Renal pelvis (tissue), 12 donors: ENCODE measurements at places on chromosomes 2 and 18.

DNA sequence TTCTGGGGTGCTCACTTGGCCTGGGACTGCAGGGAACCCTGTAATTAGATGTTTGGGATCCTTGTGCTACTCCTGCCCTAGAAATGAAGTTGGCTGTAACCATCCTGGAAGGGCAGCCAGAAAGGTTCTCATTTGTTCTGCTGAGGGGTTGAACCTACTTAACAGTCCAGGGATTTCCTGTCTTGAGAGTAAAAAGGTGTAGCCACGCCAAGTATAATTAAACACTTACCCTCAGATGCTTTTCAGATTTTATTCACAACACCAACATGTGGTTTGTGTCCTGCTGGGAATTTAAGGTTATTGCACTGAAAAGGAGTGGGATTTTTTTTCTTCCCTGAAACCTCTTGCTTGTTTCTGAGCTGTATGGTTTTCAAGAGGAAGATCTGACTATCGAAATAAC, 222.4 kb upstream of the APCDD1 start:
- no peak for DNase-seq

GRCh38 chr2:95301186-95301585, 4.0 kb downstream of the KCNIP3 start:
- no peak for DNase-seq

- peak; percentile 98 for DNase-seq
Observed at GRCh38 chr2:38602732-38603401, at the start of gene HNRNPLL. Gene HNRNPLL (minus strand): TSS chr2:38602928. CDS start chr2:38602626, 302 bp downstream.

GRCh38 chr2:102342888-102343287, 12.7 kb upstream of the IL18R1 start:
- peak; percentile 15 for DNase-seq

DNA sequence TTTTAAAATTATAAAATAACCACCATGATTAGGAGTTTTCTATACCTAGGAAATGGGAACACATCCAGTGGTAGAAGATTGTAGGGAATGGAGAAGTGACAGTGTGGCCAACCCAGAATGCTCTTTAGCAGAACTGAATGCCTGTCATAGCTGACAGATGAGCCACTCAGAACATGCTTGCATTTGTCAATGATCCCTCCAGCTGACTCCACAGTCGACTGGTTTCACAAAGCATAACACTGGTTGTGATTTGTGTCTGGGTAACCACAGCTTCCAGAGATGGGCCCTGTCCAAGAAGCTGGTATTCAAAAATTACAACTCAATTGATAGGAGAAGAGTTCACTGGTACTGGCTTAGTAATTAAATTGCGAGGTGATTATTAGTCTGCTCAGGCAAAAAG, 9.0 kb upstream of the CTIF start:
- DNase-seq = no peak

DNA sequence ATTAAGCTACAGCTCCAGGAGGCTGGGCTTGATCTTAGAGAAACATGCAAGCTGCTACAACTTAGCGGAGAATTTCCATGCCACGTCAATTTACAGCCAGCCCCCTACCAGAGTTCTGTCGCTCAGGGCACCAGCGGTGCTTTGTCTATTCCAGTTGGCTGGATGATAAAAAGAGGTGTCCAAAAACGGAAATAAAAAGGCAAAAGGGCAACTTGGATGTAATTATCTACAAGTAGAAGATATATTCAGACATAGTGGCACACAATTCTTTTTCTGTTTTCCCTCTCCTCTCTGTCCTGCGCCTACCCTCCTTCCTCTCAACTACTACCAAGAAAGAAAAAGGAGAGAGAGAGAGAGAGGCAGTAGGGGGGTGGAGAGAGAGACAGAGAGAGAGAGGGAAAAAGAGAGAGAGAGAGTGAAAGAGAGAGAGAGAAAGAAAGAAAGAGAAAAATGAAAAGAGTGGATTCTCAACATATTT, 363 bp upstream of the RFTN2 start:
- DNase-seq = peak; percentile 66

DNA sequence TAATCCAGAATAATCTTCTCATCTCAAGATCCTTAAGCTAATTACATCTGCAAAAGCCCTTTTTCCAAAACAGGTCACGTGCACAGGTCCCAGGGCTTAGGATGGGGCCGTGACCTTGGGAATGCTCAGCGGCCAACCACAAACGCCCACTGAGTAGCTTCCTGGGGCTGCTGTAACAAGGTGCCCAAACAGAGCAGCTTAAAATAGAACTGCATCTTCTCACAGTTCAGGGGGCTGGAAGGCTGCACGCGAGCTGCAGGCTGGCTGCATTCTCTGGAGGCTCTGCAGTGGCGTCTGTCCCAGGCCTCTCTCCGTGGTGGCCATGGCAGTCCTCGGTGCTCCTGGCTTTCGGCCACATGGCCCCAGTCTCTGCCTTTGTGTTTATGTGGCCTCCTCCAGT, 31.9 kb downstream of the ADI1 start:
- no peak for DNase-seq

GRCh38 chr18:26575865-26576217, 27.5 kb upstream of the KCTD1 start:
- no peak for DNase-seq

GRCh38 chr2:120415728-120416509, 70.0 kb downstream of the INHBB start:
- DNase-seq = no peak

DNA sequence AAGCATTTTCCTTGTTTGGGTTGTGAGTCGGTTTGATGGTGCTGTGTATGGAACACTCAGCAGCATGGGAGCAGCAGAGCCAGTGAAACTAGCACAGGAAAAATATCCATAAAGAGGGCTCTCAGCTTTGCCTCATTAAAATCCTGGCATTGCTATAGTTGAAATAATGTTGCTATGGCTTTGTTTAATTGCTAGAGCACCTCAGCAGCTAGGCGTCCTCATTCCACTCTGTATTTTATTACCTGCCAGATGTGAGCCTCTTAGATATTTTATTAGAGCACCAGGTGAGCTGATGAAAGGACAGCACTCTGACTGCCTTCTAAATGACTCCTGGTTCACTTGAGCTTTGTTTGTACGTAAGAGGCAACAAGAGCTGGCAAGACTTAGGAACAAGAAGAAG, 232.4 kb downstream of the MTX2 start:
- no peak for DNase-seq

GRCh38 chr2:12303181-12304030, 413.3 kb upstream of the TRIB2 start:
- DNase-seq = no peak

DNA sequence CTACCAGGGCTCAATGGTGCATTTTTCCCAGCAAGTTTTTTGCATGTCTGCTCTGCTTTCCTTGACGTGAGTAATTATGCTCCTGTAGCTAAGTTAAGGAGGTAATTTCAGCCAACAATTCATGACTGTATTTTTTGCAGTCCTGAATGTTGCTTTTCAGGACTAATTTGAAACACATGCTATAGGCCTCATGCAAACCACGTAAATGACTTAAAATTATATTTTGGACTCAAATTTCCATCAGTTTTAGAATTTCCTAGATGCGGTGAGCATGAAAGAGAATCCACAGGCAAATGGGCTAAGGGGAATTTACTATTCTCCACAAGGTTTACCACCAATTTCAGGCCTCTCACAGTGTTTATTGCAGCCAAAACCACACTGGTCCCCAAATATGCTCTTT, 589.9 kb upstream of the LRRTM1 start:
- DNase-seq = no peak

- DNase-seq = no peak
Observed at GRCh38 chr2:26424221-26424620, 22.5 kb downstream of the DRC1 start.

GRCh38 chr2:12219761-12220160, 473.3 kb downstream of the LPIN1 start:
- DNase-seq = no peak

DNA sequence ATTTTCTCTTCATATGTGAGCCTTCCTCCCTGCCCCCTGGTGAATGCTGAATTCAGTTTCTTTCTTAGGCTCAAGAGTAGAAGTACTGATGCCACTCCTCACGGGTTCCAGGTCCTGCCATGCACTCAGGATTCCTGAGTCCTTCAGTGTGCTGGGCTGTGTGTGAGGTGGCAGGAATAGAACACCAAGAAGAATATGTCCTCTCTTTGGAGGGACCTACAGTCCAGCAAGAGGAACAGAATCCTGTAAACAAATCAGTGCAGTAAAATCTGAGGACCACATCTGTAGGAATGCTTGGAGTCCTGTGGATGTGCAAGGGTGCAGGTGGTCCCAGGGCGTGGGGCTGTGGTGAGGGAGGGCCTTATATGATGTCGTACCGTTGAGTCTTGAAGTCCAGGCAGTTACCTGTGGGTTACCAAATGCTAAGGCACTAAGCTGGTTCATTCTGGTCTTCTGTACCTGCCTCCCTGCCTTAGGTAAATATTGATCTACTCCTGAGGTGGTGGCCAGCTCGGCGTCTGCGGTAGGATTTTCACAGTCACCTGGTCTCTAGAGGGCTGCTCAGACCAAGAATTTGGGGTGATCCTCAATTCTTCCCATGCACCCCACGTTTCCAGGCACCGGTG, 5.5 kb downstream of the ASAP2 start:
- DNase-seq = no peak

- DNase-seq = no peak
Observed at GRCh38 chr2:217958206-217958883, 44.5 kb downstream of the TNS1 start.

DNA sequence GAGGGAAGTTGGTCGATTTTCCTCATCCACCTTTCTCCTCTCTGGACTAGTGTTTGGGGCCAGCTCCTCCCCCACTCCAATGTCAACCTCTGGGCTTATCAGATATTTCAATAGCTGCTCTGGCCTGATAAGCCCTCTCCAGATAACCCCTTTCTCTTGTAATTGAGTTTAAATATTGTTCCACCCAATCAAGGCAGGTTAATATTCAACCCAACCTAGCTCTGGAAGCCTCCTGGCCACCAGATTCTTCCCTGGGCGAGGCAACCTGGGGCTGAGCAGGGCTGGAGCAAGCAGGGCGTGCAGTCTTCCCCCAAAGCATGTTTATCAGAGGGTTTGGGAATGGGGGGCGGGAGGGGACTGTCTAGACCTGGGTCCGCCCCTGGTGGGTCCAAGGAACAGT, 73.8 kb downstream of the TFCP2L1 start:
- no peak for DNase-seq

DNA sequence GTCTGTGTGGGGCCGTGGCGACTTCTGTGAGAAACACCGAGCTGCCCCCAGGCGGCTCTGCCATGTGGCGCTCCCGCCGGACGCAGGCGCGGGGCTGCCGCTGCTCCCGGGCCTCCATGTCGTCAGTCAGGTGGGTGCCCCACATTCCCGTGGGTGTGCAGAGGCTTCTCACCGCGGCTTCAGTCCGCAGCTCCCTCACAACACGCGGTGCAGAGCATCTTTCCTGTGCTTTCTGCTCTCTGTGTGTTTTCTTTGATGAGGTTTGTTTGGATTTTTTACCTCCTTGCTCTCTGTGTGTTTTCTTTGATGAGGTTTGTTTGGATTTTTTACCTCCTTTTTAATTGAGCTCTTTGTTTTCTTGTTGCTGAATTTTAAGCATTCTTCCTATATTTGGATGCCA, 13.0 kb downstream of the AQP12A start:
- DNase-seq = no peak

DNA sequence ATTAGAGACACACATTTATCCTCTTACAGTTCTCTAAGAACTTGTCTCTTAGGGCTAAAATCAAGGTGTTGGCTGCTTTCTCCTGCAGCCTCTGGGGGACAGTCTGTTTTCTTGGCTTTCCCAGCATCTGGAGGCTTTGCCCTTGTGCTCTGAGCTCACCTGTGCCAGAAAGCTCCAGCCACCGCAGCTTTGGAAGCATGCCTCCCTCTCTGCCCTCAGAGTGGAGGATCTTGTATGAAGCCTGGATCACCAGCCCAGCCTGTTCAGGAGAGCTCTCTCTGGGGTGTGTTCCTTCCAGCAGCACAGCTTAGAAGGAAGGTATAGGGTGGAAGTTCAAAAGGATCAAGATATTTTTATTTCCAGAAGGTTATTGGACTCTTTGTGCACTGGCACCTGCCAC, 53.1 kb upstream of the TPO start:
- DNase-seq = no peak

- no peak for DNase-seq
Observed at GRCh38 chr2:84768840-84769239, 112.0 kb downstream of the TRABD2A start.

- no peak for DNase-seq
Observed at GRCh38 chr2:239990966-239991365, 34.2 kb downstream of the NDUFA10 start.

DNA sequence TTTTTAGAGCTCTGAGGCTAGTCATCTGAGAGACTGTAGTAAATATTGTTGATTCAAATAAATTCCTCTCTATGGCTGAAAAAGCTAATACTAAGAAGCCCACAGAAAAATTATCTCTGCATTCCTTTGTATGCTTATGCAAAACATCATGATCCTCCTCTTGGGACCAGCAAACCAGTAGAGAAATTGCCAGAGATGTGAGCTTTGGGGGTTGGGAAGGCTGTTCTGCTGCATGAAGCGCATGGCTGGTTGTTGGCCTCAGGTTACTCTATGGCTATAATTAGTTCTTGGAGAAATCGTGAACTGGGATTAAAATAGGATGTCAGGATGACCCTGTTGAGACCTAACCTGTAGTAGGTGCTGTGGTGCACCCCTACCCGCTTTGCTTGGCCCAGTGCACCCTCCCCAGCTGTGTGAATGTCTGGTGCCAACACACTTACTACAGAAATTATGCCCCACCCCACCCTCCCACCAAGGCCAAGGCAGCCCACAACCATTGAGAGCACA, 35.5 kb upstream of the C1D start:
- DNase-seq = no peak

GRCh38 chr2:146258071-146258470, 1586.8 kb upstream of the ACVR2A start:
- DNase-seq = no peak

DNA sequence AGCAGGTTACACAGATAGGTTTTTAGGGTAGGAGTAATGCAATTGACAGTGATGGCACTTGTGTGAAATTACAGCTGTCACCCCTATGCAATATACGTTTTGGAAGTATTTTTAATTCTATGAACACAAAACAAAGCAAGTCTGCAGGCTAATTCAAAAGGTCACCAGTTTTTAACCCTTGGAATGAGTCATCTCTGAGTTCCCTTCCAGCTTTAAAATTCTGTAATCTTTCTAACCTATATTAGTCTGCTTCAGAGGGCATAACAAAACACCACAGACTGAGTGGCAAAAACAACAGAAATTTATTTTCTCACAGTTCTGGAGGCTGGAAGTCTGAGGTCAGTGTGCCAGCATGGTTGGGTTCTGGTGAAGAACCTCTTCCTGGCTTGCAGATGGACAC, 596.9 kb upstream of the HNMT start:
- no peak for DNase-seq

GRCh38 chr2:5521461-5521860, 170.7 kb upstream of the SOX11 start:
- DNase-seq = no peak

- DNase-seq = no peak
Observed at GRCh38 chr18:79733135-79733701, 53.6 kb downstream of the CTDP1 start.

DNA sequence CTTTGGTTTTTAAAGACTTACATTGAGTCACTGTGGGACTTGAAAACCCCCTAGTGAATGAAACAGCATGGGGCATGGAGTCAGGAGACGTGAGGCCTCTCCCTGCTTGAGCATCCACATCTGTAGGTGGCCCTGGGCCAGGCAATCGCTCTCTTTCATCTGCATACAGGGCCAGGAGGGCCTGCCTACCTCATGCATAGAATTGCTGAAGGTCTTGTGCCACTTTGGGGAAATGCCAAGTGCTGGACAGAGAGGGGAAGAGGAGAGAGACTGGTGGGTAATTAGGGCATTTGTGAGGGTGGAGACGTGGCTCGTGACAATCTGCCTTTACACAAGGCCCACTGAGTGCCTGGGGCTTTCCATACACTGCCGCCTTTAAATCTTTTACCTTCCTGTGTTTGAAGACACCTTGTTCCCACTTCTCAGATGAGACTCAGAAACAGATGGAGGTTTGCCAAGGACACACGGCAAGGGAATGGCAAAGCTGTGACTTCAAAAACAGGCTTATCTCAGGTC, 322.2 kb upstream of the HS6ST1 start:
- DNase-seq = no peak
